ENCODE measurements at places on chromosomes 3 and 15.
A peak's percentile ranks its signal among the peaks of the same experiment; 100 is the strongest.

- DNase-seq = no peak
These were observed 46.5 kb upstream of the LIMD1 start for GRCh38 chr3:45547764-45548680.

DNA sequence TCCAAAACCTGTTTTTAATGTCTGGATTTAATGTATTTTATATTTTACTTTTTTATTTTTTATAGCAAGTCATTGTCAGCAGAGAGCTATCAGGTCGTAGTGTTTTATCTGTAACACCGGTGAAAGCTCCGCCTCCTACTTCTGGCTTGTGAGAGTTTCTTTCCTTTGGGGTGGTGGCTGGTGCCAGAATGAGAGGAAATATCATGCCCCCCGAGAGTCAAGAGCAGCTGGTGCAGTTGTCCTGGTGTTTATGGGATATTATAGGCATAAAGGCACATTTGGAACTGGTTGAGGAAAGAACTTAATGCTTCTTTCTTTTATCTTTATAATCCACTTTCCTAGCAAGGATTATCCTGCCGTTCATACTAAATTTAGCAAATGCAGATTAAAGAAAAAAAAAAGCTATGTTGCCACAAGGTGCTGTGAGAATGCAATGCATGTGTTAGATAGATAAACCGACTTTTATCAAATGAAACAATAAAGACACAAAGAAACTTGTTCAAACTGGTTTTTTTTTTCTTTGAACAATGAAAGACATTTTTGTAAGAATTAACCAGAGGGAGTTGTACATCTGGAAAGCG is 260.1 kb upstream of the PLSCR5 start:
- peak; percentile 7 for DNase-seq

DNA sequence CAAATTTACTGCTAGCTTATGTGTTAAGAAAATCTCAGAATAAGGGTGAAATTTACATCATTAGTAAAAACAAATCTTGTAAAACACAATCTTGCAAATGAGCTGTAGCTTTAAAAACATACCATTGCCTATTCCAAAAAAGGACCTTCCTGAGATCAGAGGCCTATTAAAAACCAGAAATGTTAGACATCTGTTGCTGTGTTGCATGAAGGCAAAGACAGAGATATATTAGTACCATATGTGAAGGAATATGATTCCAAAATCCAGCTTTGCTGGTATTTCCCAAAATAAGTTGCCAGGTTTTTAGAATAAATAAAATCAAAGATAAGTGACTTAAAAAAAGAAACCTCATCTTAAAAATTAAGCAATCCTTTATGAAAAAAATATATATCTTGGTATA is 504.1 kb upstream of the CDIN1 start:
- no peak for DNase-seq

GRCh38 chr15:45732662-45733061 is 97.8 kb downstream of the SQOR start:
- peak; percentile 57 for DNase-seq

GRCh38 chr3:115725800-115726199 is 102.5 kb downstream of the GAP43 start:
- no peak for DNase-seq

GRCh38 chr3:106946866-106947265 is 430.4 kb upstream of the CCDC54 start:
- DNase-seq = no peak

GRCh38 chr15:56042982-56043980 is 49.9 kb upstream of the NEDD4 start:
- no peak for DNase-seq

DNA sequence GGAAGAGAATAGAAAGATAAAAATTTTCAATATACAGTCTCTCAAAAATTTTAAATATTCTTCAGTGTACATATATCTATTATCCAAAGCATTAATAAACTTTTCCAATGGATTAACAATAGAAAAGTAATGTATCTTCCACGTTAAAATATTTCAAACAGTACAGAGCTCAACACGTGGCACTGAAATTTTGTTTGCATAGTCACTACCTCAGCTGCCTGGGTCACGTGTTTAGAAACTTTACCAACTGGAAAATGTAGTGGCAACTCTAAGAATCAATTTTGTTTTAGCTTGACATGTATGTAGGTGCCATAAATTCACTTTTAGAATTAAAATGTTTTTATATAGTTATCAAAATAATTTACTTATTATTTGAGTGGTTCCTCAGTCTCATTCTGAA is 85.3 kb downstream of the CNTN3 start:
- DNase-seq = no peak

GRCh38 chr15:69731581-69731980 is 279.0 kb downstream of the RPLP1 start:
- no peak for DNase-seq

GRCh38 chr15:92071045-92071634 is 217.6 kb downstream of the SLCO3A1 start:
- DNase-seq = no peak

DNA sequence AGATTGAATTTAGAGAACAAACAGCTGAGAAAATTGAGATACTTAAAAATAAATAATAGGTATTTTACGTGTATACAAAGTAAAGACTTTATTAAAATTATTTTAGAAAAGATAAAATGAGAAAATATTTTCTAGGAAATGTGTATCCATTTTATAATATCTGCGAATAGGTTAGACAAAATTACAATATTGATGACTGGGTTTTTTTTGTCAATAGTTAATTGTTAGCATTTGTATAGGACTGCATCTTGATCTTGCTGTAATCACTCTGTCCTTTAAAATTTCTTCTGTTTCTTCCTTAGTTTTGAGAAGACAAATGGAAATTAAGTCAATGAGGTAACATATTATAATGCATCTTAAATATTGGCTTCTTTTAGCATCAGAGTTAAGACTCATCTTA is 50.3 kb downstream of the MEF2A start:
- DNase-seq = no peak

DNA sequence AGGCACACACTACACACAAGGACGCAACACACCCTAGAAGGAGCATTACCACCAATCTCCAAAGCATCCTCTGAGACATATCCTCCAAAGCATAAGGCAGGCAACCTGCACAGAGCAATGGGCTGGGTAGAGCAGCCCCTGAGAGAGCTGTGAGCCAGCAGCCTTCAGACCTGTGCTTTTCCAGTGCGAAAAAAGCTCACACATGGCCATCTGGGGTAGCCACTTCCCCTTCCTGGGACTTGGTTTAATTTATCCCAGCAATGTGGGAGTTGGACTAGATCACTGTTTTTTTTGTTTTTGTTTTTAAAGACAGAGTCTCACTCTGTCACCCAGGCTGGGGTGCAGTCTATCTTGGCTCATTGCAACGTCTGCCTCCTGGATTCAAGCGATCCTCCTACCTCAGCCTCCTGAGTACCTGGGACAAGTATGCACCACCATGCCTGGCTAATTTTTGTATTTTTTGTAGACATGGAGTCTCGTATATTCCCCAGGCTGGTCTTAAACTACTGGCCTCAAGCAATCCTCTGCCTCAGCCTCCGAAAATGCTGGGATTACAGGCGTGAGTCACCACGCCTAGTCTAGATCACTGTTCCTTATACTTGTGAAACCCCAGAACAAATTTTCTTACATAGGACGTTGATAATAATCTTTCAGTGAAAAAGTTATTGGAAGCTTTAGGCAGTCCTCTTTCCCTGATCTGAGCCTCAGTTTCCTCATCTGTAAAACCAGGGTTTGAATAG is 18.9 kb downstream of the PTPN23 start:
- no peak for DNase-seq

DNA sequence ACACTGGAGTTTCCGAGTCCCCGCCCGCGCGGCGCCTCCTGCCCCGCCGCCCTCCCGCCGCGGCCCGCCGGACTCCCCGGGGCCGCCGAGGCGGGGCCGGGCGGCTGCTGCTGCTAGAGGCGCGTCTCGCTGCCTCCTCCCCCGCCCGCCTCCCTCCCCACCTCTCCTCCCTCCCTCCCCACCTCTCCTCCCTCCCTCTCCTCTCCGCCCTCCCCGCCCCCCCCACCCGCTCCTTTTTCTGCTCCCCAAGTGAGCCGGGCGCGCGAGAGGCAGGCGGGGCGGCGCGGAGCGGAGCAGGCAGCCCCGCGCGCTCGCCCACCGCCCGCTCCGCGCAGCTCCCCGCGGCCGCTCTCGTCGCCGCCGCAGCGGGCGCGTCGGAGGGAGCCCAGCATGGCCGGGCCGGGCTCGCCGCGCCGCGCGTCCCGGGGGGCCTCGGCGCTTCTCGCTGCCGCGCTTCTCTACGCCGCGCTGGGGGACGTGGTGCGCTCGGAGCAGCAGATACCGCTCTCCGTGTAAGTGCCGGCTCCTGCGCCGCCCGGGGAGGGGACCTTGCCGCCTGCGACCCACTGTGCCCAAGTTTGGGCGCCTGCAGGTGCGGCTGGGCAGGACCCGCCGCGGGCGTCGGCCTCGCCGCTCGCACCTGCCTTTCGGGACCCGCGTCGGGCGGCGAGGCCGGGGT is at the start of gene CACNA2D3:
Gene CACNA2D3, plus strand, starts transcription at position 229 of the 679 bp plus-strand sequence.
- peak; percentile 67 for DNase-seq

GRCh38 chr3:129611812-129612533 is 5.5 kb upstream of the PLXND1 start:
- DNase-seq = peak; percentile 43

DNA sequence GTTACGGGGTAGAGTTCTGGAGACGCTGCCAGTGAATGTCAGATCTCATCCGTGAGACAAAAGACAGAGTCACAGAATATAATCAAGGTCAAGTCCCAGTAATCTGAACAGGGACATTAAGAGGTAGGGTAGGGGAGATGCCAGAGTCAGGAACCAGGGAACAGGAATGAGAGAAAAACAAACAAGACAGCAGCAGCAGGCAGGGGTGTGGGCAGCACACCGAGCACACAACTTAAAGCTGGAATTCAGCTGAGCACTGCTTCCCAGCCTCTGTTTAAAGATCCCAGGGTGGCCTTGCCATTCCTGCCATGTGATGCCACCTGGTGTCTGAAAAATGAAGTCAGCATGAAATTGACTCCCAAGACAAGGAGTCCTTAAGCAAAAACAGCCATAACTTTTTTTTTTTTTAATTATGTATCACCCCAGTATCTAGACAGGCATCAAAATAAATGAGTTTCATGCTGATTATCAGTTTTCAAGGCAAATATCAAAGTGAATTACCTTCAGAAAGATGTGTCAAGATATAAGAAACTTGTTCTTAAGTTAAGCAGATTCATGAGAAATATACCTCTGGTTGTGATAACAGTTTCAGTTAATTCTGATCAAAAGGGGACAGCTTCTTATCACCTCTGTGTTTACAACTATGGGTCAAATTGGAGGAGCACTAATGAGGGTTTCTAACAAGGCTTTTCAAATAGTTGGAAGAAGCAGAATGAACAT is 203.7 kb downstream of the SLC9A9 start:
- peak; percentile 76 for DNase-seq

- peak; percentile 89 for DNase-seq
These were observed 216.1 kb downstream of the MTHFS start for GRCh38 chr15:79680720-79681119.

- DNase-seq = no peak
These were observed 32.9 kb downstream of the ZBTB11 start for GRCh38 chr3:101643861-101644613.

DNA sequence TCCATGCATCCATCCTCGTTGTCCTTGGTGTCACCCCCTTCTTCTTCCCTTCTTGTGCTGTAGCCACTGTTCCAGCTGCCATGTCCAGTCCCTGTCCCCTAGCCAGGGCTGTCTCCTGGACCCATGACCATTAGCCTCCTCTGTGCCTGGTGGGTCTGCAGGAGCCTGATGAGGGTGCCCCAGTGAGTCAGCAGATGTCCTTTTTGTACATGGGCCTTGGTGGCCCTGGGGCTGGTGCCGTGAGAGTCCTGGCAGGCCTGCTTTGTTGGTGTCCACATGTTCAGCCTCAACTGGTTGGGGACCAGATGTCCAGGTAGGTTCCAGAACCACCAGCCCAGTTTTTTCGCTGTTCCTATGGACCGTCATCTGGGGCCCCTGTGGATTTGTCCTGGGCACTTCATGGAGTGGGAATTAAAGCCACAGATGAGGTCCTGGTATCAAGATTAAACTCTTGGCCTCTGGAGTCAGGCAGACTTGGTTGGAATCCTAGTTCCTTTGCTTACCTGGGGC is 66.1 kb downstream of the FBLN2 start:
- DNase-seq = no peak

GRCh38 chr15:96882121-96882772 is 551.7 kb downstream of the NR2F2 start:
- no peak for DNase-seq

- peak; percentile 7 for DNase-seq
These were observed 1.9 kb downstream of the CBLB start for GRCh38 chr3:105866656-105867653.

- no peak for DNase-seq
These were observed 84.0 kb upstream of the SKOR1 start for GRCh38 chr15:67741308-67741707.

GRCh38 chr3:39972508-39972907 is 163.1 kb downstream of the MYRIP start:
- DNase-seq = no peak

DNA sequence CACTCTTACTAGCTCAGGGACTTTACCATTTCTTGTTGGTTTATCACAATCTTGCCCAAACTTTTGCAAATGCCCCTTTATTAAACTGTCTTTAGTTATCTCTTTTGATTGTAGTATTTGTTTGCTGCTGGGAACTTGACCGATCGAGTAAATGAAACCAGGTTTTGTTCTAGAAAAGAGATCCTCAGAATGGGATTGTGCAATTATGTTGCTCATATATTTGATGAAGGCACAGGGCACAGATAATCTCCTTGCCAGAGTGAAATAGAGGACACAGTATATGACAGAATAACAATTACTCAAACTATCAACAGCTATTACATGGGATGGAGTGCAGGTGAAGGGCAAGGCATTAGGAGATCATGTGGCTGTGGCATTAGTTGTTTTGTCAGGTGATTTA is 216.6 kb upstream of the RASGRP1 start:
- DNase-seq = no peak

DNA sequence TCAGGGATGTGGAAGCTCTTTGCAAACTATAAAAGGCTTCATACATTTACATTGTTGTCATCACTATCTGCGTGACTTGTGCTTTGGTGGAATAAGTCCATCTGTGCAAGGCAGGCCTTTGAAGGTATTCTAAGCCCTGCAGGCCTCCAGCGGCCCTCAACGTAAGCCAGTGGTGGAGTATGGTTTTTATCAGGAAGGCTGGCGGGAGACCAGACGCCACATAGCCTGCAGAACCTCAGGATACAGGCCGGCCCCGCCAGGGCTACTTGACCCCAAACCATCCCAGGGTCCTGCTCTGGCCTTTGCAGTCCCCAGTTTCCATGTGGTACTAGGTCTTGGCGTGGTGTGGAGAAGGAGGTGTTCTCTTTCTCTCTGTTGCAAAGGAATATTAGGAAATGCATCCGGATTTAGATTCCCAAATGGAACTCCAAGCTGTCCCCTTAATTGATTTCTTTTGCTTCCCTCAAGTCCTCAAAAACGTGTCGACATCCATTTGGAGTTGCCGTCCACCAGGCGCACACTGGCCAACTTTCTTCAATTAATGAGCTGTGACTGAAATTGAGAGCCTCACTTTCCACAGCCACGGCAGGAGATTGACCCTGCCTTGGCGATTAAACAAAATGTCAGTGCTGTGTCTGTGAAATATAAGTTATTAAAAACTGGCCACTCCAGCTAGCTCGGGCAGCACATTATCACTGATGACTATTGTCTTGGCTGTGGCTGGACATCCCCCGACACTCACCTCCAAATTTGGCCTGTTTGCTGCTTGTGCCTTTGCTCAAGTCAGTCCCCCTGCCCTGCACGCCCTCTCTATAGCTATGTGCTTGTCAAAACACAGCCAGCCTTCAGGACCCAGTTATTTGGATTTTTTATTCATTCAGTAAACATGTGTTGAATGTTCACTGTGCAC is 239.8 kb upstream of the TLE3 start:
- DNase-seq = no peak
